Caki2 (cell line): ENCODE measurements at places on chromosomes 7 and 10. TPM values are rescaled to one million over a fixed set of nuclear protein-coding genes. Genes with fewer than 3 reads are reported as not detected.

CACUL1 gene
- total RNA-seq, result 19.0 and 24.0 TPM in 2 replicates

GPR37 gene
- total RNA-seq, result not detected in 2 replicates

GRK5 gene
- 0.20 and 0.61 TPM in 2 replicates for total RNA-seq

NME8 gene
- total RNA-seq, result not detected in 2 replicates

WNT8B gene
- total RNA-seq, result not detected in 2 replicates

DCLRE1A gene
- 7.6 and 8.3 TPM in 2 replicates for total RNA-seq

CYP2C19 gene
- total RNA-seq, result 0.41 TPM in 1 of 2 replicates, not detected in the other

GHRHR gene
- total RNA-seq, result not detected in 2 replicates

TEX36 gene
- total RNA-seq, result not detected in 2 replicates

AKR1C2 gene
- 1,417 and 1,499 TPM in 2 replicates for total RNA-seq

FAM25C gene
- total RNA-seq, result not detected in 2 replicates

HMX3 gene
- not detected in 2 replicates for total RNA-seq

LIPK gene
- not detected in 2 replicates for total RNA-seq

STX1A gene
- 8.5 and 25.7 TPM in 2 replicates for total RNA-seq

RSPH10B2 gene
- total RNA-seq, result 0.10 and 0.14 TPM in 2 replicates

FAM241B gene
- 14.2 and 21.6 TPM in 2 replicates for total RNA-seq

MKX gene
- not detected in 2 replicates for total RNA-seq

TMEM130 gene
- total RNA-seq, result 27.3 TPM in 2 replicates

MLXIPL gene
- not detected in 2 replicates for total RNA-seq

PTPRZ1 gene
- not detected in 2 replicates for total RNA-seq

ARL3 gene
- total RNA-seq, result 9.1 and 14.3 TPM in 2 replicates

SLC18A3 gene
- total RNA-seq, result not detected in 2 replicates

PVRIG gene
- 1.4 TPM in 1 of 2 replicates, not detected in the other for total RNA-seq

NUTM2D gene
- total RNA-seq, result 2.1 and 3.2 TPM in 2 replicates

CLDN4 gene
- 326 and 414 TPM in 2 replicates for total RNA-seq

KEL gene
- total RNA-seq, result not detected in 2 replicates

PLCE1 gene
- total RNA-seq, result 0.70 and 1.0 TPM in 2 replicates
